ENCODE measurements at places on chromosomes 2 and 18. TPM values are rescaled to one million over a fixed set of nuclear protein-coding genes. Genes with fewer than 3 reads are reported as not detected.

CYS1 gene
- 7.0 TPM for total RNA-seq

IL36G gene
- total RNA-seq = not detected

EPB41L3 gene
- total RNA-seq = 28.0 TPM

LYPD1 gene
- total RNA-seq = 0.74 TPM

LINC00305 gene
- not detected for total RNA-seq

TMEM178A gene
- 0.36 TPM for total RNA-seq

CREG2 gene
- total RNA-seq = 0.25 TPM

RGPD8 gene
- 16.4 TPM for total RNA-seq

ASAP2 gene
- total RNA-seq = 37.1 TPM

SPP2 gene
- not detected for total RNA-seq

CFAP221 gene
- total RNA-seq = not detected

MARCO gene
- total RNA-seq = not detected

NETO1 gene
- not detected for total RNA-seq

RNF152 gene
- 12.8 TPM for total RNA-seq

PAX8 gene
- 1.5 TPM for total RNA-seq
